ENCODE measurements at places on chromosomes 11 and 22. TPM values are rescaled to one million over a fixed set of nuclear protein-coding genes. Genes with fewer than 3 reads are reported as not detected.

Gene LAYN
- 4.1 TPM for total RNA-seq

Gene NOX4
- 1.6 TPM for total RNA-seq

Gene CRYAB
- total RNA-seq: 53.4 TPM

Gene RBM7
- 12.9 TPM for total RNA-seq

Gene SLC25A1
- total RNA-seq: 99.0 TPM

Gene LRRC74B
- total RNA-seq: not detected

Gene STX3
- 10.9 TPM for total RNA-seq

Gene CAVIN3
- total RNA-seq: 469 TPM

Gene TMEM132A
- total RNA-seq: 16.9 TPM

Gene PDE2A
- 3.6 TPM for total RNA-seq

Gene C11orf65
- 0.49 TPM for total RNA-seq

Gene SPTBN2
- 1.4 TPM for total RNA-seq

Gene PARVA
- 65.3 TPM for total RNA-seq

Gene BARX2
- not detected for total RNA-seq

Gene PDGFD
- total RNA-seq: 73.8 TPM

Gene CEP126
- 4.1 TPM for total RNA-seq

Gene KCNJ1
- not detected for total RNA-seq

Gene MAJIN
- not detected for total RNA-seq

Gene LRP5
- total RNA-seq: 28.8 TPM

Gene ABCC8
- not detected for total RNA-seq

Gene HBB
- total RNA-seq: not detected

Gene ATXN10
- 125 TPM for total RNA-seq

Gene OR8K5
- not detected for total RNA-seq

Gene TRIM64C
- not detected for total RNA-seq

Gene SLC17A6
- total RNA-seq: not detected

Gene TSPAN32
- not detected for total RNA-seq

Gene CCT8L2
- not detected for total RNA-seq

Gene PANX2
- 2.7 TPM for total RNA-seq

Gene SEC14L6
- total RNA-seq: 0.25 TPM

Gene YPEL4
- total RNA-seq: 2.5 TPM

Measured in cardiac ventricle fibroblast (primary cell).